Activated T-helper 9 cell treated with anti-CD3 and anti-CD28 coated beads, Interleukin-2, amount 50 U/mL, for 16 hours (primary cell): ENCODE measurements at places on chromosomes 6 and 20.
A peak's percentile ranks its signal among the peaks of the same experiment; 100 is the strongest.

- no peak for DNase-seq
Observed at GRCh38 chr6:138250513-138251247, 32.4 kb upstream of the PBOV1 start.

GRCh38 chr6:170278743-170279094 is 12.2 kb downstream of the DLL1 start:
- no peak for DNase-seq

- no peak for DNase-seq
Observed at GRCh38 chr20:38193586-38194105, 28.6 kb upstream of the TGM2 start.

GRCh38 chr6:69825904-69826303 is 29.1 kb upstream of the LMBRD1 start:
- DNase-seq, result no peak

DNA sequence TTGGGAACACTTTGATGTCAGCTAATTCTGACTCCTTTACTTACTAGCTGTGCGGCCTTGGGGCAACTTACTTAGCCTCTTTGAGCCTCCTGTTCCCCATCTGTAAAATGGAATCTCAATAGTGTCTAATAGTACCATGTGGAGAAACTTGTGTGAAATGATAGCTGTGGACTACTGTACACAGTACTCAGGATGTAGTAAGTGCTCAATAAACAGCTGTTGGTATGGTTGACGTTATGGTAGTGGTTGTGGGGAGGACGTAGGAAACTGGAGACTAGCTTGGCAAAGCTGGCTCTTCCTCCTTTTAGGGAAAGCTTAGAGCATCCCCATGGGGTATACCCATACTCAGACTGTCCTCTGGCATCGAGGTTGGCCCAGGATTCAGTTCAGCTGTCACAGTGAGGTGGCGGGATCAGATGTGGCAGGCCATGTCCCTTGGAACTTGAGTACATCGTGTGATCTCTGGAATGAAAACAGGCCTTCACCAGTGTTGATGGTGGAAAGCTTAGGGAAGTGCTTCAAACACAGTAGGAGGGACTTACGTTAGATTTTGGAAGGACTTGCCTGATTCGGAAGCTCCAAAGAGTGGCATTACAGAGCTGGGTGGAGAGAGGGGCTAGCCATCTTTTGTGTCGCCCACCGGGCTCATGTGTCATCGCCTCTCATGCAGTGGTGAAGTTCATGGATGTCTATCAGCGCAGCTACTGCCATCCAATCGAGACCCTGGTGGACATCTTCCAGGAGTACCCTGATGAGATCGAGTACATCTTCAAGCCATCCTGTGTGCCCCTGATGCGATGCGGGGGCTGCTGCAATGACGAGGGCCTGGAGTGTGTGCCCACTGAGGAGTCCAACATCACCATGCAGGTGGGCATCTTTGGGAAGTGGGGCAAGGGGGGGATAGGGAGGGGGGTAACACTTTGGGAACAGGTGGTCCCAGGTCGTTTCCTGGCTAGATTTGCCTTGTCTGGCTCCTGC is 7.1 kb downstream of the VEGFA start:
- DNase-seq, result no peak

- DNase-seq, result peak; percentile 51
Observed at GRCh38 chr6:53651205-53651763, 14.3 kb downstream of the KLHL31 start.

DNA sequence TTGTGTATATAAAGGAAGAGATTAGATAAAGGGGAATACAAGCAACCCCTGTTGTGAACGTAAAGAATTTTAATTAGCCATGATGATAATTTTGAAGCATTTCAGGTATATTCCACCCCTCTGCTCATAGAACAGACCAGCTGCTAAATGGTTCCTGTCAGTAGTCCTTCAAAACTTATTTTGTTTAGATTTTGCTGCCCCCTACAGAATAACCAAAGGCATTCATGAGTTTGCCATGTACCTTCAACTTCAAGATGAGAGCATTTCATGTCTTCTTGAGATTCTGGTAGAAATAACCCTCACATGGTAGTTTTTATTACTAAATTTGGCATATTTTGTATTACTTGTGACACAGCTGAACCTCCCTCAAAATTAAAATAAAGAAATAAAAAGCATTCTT is 1586.7 kb downstream of the HACE1 start:
- no peak for DNase-seq

GRCh38 chr20:34791289-34792020 is 34.0 kb downstream of the NCOA6 start:
- no peak for DNase-seq

DNA sequence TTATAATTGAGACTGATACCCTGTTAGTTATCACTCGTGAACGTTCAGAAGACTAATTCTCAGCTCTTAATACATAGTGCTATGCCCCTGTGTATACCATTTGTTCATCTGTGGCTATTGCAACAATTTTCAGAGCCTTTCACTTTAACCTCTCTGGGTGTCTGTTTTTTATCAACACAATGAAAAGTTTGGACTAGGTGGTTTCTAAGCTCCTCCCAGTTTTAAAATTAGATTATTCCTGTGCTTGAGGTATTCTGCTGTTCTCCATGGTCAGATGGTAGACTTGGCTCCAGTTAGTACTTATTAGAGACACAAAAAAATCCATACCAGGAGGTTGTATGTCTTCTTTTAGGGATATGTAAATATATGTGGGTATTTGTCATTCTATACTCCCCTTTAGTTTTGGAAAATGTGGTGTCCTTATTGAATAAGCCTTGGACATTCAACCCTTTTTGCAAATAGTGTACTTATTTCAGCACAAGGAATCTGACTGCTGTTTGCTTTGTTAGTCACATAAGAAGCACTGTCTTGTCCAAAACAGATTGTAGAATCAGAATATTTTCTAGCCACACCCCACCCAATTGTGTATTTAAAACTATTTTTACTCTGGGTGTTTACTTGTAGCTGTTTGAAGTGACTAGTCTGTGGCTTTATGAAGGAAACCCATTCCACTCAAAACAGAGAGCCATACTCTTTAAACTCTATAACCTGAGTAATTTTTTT is 2.0 kb upstream of the COL10A1 start:
- no peak for DNase-seq

DNA sequence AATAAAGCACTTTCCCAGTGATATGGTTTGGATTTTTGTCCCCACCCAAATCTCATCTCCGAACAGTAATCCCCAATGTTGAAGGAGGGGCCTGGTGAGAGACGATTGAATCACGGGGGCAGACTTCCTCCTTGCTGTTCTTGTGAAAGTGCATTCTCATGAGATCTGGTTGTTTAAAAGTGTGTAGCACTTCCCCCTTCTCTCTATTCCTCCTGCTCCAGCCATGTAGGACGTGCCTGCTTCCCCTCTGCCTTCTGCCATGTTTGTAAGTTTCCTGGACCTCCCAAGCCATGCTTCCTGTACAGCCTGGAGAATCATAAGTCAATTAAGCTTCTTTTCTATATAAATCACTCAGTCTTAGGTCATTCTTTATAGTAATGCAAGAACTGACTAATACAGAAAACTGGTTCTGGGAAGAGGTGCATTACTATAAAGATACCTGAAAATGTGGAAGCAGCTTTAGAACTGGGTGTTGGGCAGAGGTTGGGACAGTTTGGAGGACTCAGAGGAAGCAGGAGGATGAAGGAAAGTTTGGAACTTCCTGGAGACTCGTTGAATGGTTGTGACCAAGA is 7.4 kb downstream of the EPM2A start:
- DNase-seq, result no peak

DNA sequence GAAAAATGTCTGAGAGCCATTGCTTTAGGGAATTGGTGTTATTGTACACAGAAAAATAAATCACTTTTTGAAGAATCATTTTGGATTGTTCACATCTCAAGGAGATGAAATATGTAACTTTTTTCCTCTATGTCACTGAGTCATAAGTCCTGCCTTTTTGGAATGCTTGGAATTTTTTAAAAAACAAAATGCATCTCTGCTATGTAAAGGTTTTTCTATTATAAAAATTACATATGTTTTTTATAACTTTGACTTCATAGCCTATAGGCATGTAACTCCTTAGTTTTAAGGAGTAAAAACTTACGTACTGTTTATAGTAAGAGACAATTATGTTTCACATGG is 8.7 kb downstream of the RNF144B start:
- DNase-seq, result no peak

DNA sequence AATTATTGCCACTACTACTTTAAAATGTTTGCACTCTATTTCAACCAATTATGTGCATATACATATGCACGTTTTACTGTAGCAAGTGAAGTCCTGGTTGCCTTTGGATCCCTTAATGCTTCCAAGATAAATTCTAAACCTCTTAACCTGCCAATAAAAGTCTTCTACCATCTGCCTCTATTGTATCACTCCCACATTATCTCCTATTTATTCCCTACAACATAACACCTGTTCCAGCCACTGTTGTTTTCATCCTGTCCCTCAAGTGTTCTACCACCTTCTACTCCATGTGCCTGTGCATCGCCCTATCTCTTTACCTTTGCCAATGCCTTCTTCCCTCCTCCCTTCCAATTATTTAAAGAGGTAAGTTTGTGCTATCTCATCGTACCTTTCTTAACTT is 499.0 kb upstream of the RNF217 start:
- no peak for DNase-seq

DNA sequence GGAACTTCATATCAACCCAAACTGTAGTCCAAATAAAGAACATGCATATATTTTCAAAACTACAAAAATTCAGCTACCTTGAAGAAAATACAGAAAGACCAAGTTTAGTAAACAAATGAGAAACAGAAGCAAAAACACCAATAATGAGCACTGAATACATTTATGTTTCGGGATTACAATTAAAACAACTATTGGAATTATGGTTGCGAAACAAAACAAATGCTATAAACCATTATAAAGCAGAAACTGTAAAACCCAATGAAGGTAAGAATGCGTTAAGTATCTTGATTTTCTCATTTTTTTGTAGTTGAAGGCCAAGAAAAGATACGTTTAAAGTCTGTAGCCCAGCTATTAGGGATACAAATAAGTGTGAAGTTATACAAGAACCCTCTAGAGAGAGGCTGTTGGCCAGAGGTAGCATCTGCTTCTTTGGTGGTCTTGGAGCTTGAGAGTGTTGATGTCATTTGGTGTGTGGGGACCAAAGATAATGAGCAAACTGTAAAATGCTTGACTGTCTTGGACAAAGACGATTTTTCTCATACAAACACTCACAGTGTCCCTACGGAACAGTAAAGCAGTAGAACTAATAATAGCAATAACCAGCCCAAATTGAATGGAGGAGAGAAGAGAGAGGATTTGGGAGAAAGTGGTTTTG is 111.5 kb downstream of the PRND start:
- DNase-seq, result no peak

- DNase-seq, result no peak
Observed at GRCh38 chr6:81511423-81511822, 241.1 kb downstream of the TENT5A start.

DNA sequence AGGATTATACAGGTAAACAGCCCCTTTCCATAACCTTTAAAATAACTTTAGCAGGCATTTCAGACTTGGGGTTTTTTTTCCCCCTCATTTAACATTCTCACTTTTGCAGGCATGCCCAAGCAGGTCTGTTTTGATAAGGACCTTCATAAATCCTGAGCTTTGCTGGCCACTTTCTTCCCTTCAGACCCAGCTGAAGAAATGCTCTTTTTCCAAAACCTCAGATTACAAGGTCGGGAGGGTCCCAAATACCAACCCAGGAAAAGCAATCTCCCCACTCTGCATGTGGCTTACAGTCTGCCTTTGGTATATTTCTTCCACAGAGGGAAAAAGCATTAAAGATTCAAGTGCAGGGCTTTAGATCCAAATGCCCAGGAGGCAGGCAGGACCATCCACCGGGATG is 6.8 kb downstream of the NFATC2 start:
- no peak for DNase-seq

GRCh38 chr6:54981276-54981609 is 134.7 kb downstream of the FAM83B start:
- no peak for DNase-seq

DNA sequence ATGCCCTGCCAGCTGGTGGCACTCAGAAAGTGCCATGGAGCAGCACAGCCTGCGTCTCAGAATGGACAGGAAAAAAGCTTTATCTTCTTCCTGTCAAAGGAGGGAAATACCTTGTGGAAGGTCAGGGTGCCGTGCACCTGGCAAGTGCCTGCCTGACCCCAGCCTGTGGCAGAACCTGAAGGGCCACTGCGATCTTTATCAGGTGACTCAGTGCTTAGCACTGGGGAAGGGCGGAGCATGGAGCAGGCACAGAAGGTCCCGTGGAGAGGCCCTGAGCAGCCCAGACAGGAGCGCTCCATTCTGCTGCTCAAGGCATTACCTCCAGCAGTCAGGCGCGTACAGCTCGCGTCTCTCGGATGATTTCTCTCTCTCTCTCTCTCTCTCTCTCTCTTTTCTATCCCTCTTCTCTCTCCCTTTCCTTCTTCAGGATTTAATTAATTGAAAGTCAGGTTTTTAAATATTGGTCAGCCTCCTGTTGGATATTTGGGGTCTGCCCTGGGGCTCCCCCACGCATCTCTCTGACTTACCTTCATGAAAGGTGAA is 31.7 kb downstream of the FOXC1 start:
- no peak for DNase-seq

DNA sequence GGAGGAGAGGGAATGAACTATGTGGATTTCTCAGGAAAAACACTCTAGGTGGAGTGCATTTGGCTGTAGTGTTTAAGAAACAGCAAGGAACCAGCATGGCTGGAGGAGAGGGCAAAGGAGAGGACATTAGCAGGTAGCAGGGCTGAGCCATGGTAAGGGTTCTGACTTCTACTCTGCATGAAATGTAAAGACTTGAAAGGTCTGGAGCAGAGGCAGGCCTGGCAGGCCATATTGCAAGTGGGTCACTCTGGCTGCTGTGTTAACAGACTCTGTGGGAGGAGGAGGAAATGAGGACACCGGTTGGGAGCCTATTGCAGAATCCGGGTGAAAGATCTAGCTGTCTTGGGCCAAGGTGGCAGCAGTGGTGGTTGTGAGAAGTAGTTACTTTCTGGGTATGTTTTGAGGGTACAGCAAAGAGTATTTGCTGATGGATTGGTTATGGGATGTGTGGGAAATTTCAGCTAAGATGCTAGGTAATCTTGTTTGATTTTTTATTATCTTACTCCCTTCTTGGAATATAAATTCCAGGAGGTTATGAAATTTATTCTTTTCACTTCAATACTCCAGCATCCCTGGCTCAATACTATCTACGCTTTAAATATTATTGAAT is 115.9 kb upstream of the BCLAF1 start:
- no peak for DNase-seq

DNA sequence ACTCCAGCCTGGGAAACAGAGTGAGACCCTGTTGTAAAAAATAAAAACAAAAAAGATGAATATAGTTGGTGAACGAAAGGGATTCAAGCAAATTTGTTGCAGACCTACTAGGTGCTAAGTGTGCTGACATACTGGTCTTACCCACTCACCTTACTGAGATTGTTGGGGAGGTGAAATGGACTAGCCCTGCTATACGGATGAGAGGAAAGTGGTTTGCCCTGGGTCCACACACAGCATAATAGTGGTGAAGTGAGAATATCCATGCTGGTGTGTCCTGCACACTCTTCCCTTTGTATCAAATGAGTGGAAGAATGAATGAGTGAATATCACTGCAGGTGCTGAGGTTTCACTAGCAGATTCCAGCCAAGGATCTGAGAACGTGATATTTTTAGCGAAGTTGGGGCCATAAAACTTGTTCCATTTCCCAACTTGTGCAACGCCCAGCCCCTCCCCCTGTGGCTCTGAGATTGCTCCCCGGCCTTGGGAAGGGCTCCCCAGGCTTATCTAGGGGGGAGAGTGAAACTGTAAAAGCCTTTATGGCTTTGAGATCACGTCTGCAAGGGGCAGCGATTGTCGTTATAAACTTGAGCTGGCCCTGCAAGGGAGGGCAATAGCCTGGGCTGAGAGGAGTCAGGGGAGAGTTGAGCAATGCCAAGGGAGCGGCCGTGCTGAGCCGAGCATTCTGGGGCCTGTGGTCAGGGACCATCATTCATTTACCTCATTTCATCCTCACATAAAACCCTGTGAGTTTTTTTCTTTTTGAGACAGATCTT is 33.2 kb upstream of the TTPAL start:
- DNase-seq, result no peak
